ENCODE measurements at places on chromosomes 6 and 20.

DNA sequence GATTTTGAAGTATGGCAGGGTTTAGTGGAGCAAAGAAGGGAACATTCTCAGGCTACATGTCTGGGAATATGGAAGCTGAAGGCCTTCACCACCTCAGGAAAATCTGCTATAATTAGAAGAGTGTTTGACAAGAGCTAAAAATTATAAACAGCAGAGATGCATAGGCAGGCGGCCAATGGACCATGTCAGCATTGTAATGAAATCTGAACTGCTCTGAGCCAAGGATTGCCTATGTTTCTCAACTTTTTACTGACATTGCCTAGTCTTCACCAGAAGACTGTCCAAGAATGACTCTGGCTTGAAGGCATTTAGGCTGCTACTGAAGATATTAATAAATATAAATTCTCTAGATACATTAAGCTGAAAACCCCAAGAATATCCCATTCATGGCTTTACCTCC is 84.1 kb downstream of the C6orf52 start:
- no peak for DNase-seq

- DNase-seq = no peak
Measured at GRCh38 chr6:140661691-140662090, 1287.2 kb upstream of the CITED2 start.

DNA sequence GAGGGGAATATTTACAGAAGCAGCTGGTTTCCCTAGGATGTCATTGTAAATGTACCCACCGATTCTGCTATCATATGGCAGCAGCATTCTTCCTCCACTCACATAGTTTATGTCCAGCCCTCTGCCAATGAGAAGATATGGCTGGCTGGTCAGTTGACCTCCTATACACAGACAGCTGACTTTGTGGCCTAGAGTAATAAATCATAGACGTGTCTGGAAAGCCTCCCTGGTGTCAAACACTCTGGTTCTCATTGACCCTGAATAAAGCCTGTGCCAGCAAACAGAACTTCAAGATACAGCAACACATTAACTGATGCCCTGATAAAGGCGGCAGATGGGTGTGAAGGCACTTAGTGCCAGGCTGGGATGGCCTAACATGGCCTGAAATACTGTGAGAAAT is 52.6 kb downstream of the GPR63 start:
- DNase-seq = no peak

- no peak for DNase-seq
Measured at GRCh38 chr6:170152989-170153388, 137.9 kb downstream of the DLL1 start.

DNA sequence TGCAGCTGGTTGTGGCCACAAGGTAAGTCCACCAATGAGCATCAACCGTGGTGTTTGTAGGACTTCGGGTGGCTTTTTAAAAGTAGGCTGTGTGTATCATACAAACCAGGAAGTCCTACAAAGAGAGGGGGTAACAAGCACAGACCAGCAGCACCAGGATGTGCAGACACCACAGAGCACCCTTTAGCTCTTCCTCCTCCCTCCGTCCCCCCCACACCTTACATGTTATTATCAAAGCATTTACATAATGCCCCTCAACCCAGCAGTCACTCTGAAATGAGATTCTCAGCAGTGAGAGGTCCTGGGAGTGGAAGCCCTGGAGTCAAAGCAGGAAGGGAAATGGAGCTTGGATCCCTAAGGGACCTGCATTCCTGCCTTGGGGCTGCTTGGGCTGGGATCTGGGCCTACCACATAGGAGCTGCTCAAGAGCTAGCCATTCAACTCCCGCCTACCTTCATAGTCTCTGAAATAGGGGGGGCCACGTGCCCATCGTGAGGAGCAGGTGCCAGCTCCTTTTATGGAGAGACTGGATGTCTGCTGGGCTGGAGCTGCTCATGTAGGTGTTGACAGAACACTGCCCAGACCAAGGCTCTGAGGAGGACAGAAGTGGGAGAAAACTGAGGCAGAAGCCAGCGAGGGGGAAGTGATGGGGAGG is 90.6 kb downstream of the PSMB1 start:
- DNase-seq = no peak

GRCh38 chr6:32982084-32982701 is 13.8 kb downstream of the BRD2 start:
- no peak for DNase-seq
